Fibroblast of skin of scalp (primary cell): ENCODE measurements at places on chromosomes 12 and 14.

DNA sequence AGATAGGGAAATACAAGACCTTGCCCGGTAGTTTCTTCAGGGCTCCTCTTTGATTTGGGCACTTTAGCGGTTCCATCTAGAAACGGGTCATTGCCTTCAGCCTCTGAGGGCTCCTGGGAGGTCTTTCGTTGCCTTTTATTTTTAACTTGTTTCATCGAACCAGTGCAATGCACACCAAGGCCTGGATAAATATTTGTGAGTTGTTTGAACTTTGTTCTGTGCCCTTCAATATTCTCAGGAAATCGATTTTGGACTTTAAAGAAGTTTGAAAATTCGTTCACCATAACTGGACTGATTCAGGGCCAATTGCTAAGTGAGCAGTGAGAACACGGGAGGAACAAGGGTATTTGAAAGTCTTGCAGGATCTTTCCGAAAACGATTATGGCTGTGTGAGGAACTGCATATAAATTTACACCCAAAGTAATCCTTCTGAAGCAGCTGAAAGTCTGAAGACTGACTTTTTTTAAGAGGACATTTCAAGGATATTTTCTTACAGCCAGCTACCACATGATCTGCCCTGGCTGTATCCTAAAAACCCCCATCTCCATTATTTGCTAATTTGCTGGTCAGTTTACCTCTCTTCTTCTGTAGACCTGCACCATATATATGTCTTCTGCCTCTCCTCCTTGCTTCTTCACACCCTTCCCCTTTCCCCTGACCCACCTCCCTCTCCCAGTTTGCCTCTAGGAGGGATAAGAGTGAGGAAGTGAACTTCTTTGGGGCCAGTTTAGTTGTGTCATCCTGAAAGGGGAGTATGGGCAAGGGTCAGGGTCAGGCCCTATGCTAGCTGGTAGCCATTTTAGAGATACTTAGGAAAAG, 8.0 kb downstream of the DUSP6 start:
- DNase-seq = no peak

GRCh38 chr12:26277506-26278246, 82.3 kb downstream of the SSPN start:
- no peak for DNase-seq

GRCh38 chr12:78880078-78880477, 15.5 kb downstream of the SYT1 start:
- no peak for DNase-seq

GRCh38 chr12:50617657-50618056, 112.9 kb downstream of the DIP2B start:
- no peak for DNase-seq

DNA sequence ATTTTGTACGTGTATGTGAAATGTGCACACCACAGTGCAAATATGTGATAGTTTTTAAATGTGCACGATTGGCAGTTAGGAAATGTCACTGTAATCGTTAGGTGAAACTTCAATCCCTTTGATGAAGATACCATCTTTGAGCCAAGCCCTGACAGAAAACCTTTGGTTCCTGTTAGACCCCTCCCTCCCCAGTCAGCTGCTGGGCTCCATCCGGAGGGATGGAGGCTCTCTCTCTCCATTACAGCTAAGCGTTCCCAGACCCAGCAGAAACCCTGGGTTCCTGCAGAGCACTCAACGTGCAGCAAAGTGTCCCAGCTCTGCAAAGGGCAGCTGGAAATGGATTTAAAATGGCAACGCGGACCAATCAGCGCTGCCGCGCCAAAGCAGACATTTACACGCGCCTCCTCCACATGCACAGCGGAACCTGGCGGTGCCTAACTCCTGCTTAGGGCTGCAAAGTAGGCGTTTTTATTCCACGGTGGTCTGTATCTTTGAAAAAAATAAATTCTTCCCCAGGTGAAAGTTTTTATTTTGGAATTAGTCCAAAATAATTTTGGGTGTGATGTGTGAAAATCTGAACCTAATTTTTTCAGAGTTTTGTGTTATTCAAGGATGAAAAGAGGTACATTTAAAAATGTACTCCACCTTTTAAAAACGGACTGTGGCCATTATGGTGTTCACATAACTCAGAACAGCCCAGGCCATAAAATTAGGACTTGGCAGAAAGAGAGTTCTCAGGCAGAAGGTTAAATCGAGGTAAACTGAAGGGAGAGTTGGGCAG, 1.4 kb upstream of the HMGA2 start:
- peak; percentile 77 for DNase-seq

- no peak for DNase-seq
These were observed 78.4 kb upstream of the PPM1H start for GRCh38 chr12:63013302-63013701.

GRCh38 chr14:71636076-71636475, 296.2 kb upstream of the RGS6 start:
- no peak for DNase-seq

GRCh38 chr12:32486158-32486557, 86.8 kb downstream of the FGD4 start:
- DNase-seq = no peak

DNA sequence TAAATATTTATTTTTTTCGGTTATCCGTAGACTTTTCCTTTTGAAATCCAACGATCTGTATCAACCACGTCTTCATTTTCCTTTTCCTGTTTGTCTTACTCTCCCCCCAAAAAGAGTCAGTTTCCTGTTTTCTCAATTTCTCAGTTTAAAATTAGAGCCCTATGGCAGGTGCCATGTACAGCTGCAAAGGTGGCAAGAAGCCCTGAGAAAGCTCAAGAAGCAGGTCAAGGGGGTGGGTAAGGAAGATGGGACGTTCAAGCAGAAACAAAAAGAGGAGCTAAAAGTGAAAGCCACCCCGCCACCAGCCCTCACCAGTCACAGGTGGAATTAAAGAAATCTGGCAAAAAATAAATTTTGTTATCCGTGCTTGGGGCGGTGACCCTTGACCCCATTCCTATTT, 26.7 kb downstream of the SLC35E3 start:
- no peak for DNase-seq

DNA sequence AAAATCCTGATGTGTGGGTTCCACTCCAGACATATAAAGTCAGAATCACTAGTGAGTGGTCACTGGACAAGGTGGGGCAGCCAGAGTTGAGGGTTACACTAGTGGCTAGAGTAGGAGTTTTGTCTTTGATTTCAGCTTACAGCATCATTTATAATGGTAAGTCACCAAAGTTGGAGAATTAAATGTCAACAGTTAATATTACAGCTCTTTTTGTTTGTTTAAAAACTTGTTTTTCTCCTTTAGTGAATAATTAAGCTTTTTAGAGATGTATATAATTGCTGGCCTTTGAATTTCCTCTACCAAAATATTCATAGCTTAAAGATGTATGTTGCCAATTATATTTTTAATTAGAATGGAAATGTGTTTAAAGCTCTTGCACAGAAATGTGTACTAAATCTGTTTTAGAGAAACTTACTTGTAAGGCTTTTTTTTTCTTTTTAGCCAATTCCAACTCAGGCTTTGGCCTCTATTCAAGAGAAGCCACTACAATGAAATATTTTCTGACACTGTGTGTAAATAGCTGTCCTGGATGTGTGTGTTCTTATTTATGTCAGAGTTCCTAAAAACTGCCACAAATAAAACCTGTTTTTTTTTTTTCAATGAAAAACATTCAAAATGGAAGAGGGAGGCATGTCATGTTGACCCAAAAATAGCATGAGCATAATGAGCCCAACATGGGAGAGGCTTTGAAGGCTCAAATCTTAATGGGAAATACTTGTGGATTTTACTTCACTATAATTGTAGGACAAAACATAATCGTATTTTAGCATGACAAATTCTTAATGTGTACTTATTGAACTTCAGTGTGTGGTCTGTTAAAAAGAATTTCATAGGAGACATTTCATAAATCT, 92.2 kb downstream of the TBC1D30 start:
- no peak for DNase-seq

DNA sequence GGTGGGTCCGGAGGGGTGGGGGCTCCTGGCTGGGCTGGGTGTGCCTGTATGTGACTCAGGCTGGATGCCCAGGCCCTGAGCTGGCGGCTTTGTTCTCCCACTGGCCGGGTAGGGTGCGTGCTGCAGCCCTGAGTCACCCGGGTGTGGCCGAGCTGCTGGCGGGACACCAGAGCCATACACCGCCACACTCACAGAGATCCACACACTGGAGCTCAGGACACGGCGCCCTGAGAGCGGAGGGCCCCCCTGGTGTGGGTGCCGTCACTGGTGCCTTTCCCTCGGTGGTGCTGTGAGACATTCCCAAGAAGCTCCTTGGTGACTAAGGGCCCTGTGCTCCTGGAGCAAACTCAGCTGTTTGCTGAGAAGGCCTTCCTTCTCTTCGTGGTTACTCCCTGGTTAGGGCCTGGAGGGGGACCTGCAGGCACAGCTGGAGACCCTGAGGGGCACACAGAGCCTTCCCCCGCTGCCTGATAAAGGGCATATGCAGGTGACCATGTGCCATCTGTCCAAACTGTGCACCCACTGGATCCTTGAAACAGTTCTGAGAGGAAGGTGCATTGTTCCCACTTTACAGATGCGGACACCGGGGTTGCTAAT, 44.3 kb downstream of the KRT80 start:
- peak; percentile 99 for DNase-seq

GRCh38 chr12:12265571-12266388, 1.1 kb downstream of the LRP6 start:
- DNase-seq = peak; percentile 35

- DNase-seq = no peak
These were observed 124.3 kb downstream of the TSPAN9 start for GRCh38 chr12:3201339-3202051.

GRCh38 chr12:77833329-77833728, 2.6 kb downstream of the NAV3 start:
- no peak for DNase-seq

GRCh38 chr12:9050521-9051157, 61.3 kb downstream of the KLRG1 start:
- no peak for DNase-seq
